ENCODE measurements at places on chromosomes 7 and 10.

GRCh38 chr7:69812756-69813155 lies 214.5 kb downstream of the AUTS2 start:
- DNase-seq: no peak

GRCh38 chr7:105719395-105719794 lies 138.1 kb upstream of the EFCAB10 start:
- DNase-seq: no peak

DNA sequence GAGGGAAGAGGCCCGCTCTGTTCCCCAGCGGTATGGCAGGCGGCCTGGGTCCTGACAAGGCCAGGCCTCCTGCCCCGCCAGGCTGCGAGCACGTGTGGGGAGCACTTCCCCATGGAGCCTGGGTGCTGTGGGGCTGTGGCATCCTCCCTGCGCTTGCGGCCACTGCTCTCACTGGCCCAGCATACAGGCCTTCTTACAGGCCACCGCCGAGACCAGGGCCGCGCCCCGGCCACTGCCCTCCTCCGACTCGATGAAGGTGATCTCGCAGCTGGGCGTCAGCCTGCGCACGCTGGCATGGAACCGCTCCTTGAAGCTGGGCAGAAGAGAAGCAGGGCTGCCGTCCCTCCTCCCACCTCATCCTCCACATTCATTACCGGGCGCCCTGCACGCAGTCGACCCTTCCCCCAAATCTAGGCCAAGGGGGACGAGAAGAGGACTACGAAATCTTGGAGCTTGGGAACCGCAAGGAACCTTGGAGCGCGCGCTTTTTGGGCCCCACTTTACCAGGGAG lies 3.9 kb upstream of the MYL7 start:
- no peak for DNase-seq

DNA sequence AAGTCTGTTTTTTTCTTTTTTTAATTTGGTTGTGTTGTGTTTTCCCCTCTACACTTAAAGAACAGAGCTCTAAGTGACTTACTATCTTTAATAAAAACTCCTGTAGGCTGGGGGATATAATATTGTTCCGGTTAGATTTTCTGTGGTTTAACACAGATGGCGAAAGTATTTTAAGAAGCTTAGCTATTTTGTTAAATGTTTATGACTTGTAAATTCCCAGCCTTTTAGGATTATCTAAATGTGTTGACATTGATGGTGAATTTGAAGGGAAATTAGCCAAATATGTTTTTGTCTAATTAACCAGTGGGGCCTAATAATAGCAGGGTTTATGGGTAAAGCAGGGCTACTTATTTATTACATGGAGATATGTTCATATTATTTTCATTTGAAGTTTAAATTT lies 538.5 kb downstream of the INHBA start:
- no peak for DNase-seq

- no peak for DNase-seq
These were observed 145.3 kb upstream of the SVIL start for GRCh38 chr10:29780096-29780495.

DNA sequence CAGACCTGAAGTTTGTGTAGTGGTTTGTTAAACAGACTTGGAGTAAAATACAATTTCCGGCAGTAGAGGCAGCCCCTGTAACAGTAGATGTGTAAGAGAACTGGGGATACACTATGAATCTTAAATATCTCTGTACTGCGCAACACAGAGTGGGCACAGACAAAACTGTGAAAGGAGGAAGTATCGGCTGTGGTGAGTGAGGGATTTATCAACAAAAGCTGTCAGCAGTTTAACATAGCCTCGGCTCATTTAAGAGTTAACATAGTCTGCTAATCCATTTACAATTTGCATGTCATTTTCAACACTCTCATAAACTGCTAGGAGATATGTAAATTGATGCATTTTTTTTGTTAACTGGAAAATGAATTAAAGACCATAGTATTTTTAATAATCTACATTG lies 225.2 kb downstream of the ZWINT start:
- no peak for DNase-seq

DNA sequence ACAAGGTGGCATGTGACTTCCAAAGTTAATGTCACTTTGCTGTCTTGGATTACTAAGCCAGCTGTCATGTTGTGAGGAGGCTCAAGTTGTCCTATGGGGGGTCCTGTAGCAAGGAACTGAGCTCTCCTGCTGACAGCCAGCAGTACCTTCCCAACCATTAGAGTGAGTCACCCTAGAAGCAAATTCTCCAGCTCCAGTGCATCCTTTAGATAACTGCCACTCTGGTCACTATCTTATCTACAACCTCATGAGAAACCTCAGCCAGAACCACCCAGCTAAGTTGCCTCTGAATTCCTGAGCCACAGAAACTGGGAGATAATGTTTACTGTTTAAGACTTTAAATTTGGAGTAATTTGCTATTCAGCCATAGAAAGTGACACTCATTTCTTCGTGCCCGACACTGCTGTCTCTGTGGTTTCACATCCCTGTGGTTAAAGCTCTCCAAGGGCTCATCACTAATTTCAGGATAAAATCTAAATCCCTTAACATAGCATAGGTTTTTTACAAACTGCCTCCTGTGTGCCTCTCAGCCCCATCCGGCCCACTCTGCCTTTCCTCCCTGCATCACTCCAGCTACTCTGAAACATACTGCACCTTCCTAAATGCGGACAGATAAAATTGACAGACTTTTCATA lies 83.5 kb downstream of the PRR15 start:
- DNase-seq: no peak

DNA sequence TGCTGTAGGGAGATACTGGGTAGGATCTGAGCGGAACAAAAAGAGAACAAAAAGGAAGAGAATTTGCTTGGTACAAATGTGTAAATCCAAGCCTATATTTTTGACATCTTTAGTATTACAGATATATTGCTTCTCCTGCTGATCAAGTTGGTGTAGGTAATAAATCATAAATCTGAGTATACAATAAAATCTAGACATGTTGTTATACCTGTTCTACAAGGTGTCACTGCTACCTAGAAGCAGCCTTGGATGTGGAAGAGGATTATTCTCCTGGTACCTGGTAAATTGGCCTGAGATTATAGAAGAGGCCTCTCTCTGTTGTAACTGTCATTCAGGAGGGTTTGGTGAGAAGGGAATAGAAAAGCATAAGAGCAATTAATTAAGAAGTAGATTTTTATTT lies 89.9 kb upstream of the LSM8 start:
- DNase-seq: no peak

DNA sequence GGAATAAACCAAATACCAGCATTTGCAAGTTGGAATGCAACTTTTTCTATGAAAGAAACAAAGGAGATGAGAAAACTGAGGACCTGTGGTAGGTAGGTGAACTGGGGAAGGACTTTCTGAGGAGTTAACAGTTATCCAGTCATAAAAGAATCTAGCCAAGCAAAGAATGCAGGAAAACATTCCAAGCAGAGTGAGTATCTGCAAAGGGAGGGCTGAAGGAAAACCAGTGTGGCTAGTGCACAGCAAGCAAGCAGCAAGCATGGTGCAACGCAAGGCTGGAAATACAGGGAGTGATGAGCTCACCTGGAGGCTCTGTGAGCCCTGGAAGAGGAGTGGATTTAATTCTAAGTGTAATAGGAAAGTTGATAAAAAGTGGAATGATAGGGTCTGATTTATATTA lies 44.0 kb downstream of the RTKN2 start:
- DNase-seq: no peak
